ENCODE measurements at places on chromosomes 1 and 21. TPM values are rescaled to one million over a fixed set of nuclear protein-coding genes. Genes with fewer than 3 reads are reported as not detected.

- DNase-seq, result no peak
Measured at GRCh38 chr21:46474382-46474781, 15.7 kb downstream of the DIP2A start.

The SPRR5 gene
- not detected for total RNA-seq

DNA sequence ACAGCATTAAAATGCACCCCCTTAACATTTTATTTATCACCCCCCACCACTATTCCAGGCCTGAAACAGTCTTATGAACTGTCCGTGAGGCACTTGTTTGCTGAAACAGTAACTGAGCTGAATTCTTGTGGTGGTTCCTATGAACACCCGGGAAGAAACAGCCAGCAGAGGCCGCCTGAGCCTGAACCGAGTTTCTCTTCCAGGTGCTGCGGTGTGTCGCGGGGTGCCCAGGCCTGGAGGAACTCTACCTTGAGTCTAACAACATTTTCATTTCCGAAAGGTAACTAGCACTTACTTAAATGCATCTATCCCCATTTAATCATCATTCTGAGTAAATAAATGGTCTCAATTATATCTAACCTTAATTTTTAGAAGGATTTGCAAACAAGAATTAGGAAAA is 66.8 kb downstream of the TBCE start:
- DNase-seq, result no peak

DNA sequence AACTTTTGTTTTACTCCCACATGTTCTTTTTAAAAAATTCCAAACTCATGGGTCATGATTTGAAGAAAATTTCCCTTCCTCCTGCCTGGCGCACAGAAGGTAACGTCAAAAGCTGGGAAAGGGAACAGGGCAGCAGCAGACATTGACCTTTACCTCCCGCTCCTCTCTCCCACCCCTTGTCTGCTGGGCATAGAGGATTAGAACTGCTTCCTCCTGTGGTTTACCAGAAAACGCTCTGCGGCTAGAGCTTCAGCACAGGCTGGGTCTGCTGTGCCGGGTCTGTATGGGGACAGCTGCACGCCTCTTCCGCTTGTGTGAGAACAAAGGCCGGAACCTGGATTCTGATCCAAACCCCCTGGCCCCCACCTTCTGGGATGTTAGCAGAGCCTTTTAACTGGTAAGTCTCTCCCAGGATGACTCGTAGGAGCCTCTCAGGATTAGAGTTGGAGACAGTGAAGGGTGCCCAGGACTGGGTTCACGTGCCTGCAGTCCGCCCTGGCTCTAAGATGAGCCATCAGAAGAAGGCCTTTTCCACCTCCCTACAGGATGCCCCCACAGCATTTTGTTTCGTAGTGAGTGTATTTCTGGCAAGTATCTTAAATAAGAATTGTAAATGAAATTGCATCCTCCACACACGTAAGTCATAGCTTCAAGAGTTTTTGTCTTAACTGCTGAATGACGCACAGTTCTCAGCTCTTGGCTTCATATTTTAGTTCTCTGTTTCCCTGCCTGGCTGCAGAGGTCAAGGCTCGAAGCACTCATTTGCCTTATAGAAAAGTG is 5.2 kb downstream of the H6PD start:
- no peak for DNase-seq

- DNase-seq, result no peak
Measured at GRCh38 chr1:184630679-184631060, 124.0 kb downstream of the EDEM3 start.

The CA14 gene
- total RNA-seq, result 26.2 TPM

The PWP2 gene
- total RNA-seq, result 10.6 TPM

GRCh38 chr1:66285618-66286270 is 248.2 kb upstream of the SGIP1 start:
- DNase-seq, result no peak

- peak; percentile 60 for DNase-seq
Measured at GRCh38 chr1:33081554-33082305, 777 bp downstream of the AZIN2 start.
